ENCODE measurements at places on chromosomes 13 and 19.

DNA sequence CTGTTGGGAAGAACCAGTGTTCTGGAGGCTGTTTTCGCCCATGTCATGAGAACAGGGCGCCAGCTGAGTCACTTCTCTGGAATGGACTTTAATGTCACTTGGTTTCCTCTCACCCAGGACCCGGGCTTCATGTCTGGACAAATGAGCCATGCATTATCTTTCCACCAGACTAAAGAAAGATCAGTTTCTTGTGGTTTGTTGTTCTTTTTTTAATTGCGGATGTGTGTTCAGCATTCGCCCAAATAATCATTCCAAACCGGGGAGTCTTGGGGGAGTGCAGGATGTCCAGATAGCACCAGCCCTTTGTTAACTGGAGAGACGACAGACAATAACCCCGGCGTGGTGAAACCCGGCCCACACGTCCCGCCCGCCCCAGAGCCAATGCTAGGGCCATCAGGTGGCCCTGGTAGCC is 102.5 kb downstream of the COL4A2 start:
- no peak for DNase-seq

- DNase-seq: no peak
Observed at GRCh38 chr13:112376050-112376681, at the start of gene SPACA7. SPACA7 (plus strand) TSS chr13:112376355; CDS start chr13:112376386, 31 bp downstream.

DNA sequence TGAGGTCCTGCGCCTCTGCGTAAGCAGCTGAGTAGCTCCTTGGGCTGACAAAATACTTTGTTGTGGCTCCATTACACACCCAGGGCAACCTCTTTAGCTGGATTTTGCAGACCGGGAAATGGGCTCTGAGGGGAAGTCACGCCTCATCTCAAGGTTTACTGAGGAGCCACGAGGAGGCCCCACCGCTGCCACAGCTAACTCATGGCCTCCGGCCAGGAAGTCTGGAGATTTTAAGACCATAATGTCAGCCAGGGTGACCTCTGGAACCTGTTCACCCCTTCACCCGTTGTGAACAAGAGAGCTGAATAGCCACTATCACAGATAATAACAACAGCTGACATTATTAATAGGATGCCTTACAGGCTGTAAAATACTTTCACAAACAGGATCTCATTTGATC is 351.3 kb upstream of the TMTC4 start:
- DNase-seq: no peak

- no peak for DNase-seq
Observed at GRCh38 chr13:52345048-52345447, 60.9 kb downstream of the THSD1 start.

DNA sequence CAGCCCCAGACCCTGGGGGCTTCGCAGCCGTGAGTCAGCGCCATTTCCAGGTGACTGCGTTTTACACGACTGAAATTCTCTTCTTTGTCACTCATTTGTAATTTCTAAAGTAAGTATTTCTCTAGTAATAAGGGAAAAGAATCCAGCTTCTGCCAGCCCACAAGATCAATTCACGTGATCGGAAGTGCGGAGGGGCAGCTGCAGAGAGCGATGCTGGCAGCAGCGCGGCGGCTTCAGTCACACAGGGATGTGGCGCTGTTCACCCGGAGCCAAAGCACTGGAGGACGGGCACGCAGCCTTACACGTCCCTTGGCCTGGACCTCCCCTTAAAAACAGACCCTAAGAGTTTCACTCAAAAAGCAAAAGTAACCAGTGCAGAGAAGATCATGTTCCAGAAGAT is 18.4 kb downstream of the GRTP1 start:
- DNase-seq: no peak

GRCh38 chr19:49335071-49335783 is at the start of gene CD37:
CD37 (plus strand) TSS chr19:49335406; CDS start chr19:49335541, 135 bp downstream.
- peak; percentile 37 for DNase-seq

DNA sequence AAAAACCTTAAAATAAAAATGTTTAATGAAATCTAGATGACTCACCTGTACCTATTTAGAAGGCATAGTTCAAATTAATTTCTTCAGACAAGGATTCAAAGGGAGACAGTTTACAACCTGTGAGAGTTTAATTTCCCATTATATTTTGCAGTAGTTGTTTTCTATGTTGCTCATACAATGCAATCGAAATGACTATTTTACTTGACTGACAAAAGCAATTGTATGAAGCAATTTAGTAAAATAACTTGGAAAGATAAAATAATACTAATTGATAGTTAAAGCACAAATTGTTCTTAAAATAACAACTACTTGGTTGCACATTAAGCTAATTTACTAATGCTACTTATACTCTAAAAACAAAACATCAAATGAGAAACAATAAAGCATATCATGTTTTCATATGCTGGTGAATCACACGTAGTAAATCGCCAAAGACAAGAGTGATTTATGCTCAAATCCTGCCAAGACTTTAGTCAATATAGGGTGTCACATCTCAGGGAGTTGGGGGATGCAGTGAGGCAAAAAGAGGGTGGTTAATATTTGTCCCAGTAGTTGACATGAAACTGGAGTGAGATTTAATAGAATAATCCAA is 6.4 kb downstream of the DACH1 start:
- DNase-seq: no peak

GRCh38 chr19:35330475-35330874 is 1.5 kb downstream of the CD22 start:
- no peak for DNase-seq

DNA sequence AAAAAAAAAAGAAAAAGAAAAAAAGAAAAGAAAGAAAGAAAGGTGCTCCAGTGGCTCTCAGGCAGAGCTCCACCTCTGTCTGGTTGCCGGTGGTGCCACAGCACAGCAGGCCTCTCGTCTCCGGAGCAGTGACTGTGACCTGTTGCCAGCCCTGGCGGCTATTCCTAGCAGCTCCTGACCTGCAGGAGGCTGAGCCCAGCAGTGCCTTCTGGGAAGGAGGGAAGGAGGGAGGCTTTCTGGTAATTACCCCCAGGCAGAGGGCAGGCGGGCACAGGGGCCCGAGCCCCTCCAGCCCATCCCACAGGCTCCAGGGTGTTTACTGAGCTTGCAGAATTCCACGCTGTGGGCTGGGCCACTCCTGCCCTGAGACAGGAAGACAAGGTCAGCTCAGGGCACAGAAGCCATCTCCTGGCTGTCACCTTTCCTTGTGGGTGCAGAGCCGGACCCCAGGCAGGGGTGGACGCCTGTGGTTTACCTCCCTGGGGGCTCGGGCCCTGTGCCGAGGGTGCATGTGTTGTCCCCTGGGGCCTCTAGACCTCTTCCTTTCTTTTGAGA is 77.9 kb downstream of the GNG7 start:
- DNase-seq: no peak

DNA sequence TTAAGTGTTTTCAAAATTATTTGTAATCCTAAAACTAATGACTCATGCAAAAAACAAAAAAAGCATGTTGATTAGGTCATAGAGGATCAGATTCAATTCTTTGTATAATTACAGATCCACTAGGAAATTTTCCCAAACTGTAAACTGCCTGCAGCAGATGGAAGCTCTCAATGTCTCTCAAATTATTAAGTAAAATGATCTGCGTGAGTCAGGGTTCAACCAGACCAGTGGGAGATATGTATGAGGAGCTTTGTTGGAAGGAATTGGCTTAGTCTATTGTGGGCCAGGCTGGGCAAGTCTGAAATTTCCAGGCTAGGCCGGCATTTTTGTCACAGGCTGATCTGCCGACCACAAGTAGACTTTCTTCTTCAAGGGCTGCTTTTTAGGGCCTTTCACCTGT is 14.4 kb upstream of the SACS start:
- DNase-seq: no peak

- no peak for DNase-seq
Observed at GRCh38 chr19:1062387-1063029, 4.5 kb upstream of the ARHGAP45 start.

GRCh38 chr19:2659856-2660432 is 42.5 kb downstream of the GNG7 start:
- DNase-seq: no peak

- no peak for DNase-seq
Observed at GRCh38 chr13:29920025-29920643, 69.7 kb upstream of the UBL3 start.

GRCh38 chr13:63607153-63607552 is 2191.5 kb upstream of the PCDH20 start:
- DNase-seq: no peak

DNA sequence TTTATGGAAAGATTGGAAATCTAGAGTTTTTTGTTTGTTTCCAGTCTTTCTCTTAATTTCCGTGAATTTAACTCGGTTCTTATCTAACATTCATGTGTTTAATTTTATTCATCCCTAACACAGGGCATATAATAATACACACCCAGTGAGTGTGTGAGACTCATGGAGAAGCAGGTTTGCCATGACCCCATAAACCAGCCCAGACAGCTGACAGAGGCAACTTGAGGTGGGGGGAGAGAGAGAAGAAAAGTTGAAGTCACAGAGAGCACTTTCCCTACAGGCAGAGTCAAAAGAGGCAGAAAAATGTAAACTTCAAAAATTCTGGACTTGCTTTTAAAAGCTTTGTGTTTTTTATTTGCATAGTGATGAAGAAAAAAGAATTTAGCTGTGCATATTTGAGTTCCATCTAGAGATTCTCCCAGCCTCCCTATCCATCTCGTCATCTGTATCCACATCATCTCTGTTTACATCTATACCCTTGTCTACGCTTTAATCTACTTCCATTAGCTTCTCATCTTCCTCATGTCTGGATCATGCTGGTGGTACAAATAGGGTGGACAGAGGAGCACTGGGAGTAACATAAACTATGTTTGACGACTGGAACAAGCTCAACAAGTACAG is 60.2 kb downstream of the THSD1 start:
- no peak for DNase-seq

GRCh38 chr13:75482070-75482819 is at the start of gene TBC1D4:
TBC1D4 (minus strand) TSS chr13:75482169; CDS start chr13:75481767, 402 bp downstream.
- peak; percentile 49 for DNase-seq

DNA sequence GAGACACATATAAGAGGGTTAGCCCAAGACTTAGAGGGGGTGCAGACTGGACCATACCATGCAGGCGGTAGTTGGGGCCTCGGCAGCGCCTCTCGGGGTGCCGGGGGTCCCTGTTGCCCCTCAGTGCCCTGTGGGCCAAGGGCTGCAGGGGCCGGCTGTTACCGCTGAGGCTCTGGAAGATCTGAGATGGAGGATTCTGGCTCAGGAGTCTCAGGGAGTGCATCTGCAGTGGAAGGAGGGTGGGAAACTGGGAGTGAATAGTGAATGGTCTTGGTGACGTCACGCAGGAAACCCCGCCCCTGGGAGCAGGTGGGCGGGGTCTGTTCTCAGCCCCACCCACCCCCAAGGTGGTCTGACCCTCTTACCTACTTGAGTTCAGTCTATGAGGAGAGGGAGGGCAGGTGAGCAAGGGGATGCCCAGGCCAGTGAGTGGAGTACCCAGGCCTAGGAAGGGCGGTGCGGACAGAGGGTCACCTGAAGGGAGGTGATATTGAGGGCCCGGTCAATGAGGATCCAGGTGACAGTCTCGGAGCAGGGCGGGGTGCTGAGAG is 1.7 kb upstream of the DBP start:
- no peak for DNase-seq

DNA sequence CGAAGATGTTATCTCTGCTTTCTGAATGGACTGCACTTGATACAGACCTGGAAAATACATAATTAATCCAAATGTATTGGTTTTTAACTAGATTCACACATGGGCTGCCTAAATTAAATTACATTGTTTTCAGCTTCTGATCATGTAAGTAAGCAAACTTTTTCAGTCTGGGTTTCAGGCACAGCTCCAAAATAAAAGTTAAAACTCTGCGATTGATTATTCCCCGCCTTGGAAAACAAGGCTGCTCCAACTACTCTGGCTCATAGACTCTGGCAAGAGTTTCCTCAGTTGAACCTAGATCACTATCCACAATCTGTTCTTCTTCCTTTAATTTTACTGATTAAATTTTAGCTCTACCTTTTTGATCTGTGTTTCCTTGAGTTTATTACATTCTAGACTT is 526.0 kb upstream of the SPRY2 start:
- no peak for DNase-seq

- DNase-seq: peak; percentile 42
Observed at GRCh38 chr19:30784850-30785457, 412.8 kb downstream of the ZNF536 start.

DNA sequence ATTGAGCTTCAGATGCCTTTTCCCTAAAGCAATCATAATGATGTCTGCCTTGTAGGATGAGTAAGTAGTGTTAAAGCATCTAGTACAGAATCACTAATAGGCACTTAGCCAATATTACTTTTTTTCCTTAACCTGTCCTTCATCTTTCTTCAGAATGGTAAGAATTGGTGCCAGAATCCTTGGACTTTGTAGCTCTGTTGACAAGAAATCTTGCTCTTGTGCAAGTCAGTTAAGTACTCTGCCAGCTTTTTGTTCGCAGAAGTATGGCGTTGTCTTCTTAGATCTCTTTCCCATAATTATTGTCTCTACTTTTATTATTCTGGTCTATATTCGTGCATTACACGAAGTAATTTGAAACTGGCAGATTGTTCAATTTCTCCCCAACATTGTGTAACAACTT is 554.5 kb downstream of the PCDH9 start:
- DNase-seq: no peak

- DNase-seq: no peak
Observed at GRCh38 chr13:30976025-30976424, 43.6 kb downstream of the TEX26 start.

DNA sequence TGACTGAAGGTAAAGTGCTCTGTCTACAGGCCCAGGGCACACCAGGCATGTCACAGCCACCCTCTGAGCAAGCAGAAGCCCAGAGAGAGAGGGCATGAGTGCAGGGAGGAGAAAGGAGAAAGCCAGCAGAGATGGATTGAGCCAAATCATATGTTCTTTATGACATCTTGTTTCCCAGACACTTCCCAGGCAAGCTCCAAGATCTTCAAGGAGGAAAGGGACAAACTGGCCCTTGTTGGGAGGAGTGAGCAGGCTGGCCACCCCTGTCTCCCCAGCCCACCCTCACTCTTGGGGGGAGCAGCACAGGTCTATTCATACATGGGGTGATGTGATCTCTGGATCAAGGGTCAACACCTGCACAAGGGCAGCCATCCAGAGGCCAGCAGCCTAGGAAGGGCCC is 298.8 kb downstream of the UQCRFS1 start:
- DNase-seq: no peak

DNA sequence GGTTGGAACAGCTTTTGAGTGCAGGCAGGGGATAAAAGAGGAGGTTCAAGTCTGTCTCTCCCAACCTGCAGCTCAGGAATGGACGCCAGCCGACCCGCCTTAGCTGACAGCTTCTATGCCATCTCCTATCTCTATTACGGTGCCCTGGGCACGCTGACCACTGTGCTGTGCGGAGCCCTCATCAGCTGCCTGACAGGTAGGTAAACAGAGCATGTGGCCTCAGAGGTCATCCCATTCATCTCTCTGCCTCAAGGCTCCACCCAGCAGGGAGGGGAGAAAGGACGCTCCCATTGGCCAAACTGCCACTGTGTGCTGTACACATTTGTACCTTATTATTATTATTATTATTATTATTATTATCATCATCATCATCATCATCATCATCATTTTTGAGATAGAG is 16.5 kb downstream of the SLC5A5 start:
- DNase-seq: no peak

GRCh38 chr13:31639443-31640163 is 99.7 kb upstream of the RXFP2 start:
- no peak for DNase-seq

DNA sequence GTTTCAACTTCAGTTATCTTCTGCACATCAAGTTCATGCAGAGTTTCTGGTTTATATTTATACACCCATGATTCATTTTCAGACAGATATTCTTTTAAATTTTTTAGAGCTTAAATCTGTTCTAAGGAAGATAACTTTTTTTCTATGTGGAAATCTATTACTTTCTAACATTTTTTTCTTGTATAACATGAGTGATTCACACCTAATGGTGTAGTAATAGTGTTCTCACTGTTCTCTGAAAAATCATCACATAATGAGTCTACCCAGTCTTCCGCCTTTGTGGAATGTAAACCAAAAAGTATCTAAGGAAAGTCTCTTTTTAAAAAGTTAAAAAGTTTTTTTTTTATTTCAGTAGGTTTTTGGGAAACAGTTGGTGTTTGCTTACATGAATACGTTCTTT is 70.8 kb downstream of the FNDC3A start:
- DNase-seq: no peak

Data from activated CD4-positive, alpha-beta T cell treated with anti-CD3 and anti-CD28 coated beads for 24 hours (primary cell).